ENCODE measurements at places on chromosomes 3 and 15. TPM values are rescaled to one million over a fixed set of nuclear protein-coding genes. Genes with fewer than 3 reads are reported as not detected.

DNA sequence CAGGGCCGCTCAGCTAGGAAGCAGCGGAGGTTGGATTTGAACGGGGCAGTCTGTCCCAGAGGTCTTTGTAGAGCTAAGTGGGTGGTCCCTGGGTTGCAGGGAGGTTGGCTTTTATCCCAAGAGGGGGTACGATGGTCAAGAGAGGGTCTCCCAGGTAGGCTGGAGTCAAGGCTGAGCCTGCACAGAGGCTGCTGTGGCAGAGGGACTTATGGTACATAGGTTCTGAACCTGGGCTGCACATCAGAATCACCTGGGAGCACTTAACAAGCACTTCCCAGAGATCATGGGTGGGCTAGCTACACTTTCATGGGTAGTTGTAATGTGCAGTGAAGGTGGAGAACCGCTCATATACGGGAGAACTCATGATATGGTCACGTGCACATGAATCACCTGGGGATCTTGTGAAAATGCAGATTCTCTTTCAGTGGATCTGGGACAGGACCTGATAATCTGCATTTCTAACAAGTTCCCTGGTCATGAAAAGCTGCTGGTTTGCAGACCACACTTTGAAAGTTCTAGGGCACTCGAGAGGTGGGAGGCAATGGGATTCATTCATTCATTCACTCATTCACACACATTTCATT, 2.9 kb upstream of the RASGRF1 start:
- no peak for DNase-seq

DNA sequence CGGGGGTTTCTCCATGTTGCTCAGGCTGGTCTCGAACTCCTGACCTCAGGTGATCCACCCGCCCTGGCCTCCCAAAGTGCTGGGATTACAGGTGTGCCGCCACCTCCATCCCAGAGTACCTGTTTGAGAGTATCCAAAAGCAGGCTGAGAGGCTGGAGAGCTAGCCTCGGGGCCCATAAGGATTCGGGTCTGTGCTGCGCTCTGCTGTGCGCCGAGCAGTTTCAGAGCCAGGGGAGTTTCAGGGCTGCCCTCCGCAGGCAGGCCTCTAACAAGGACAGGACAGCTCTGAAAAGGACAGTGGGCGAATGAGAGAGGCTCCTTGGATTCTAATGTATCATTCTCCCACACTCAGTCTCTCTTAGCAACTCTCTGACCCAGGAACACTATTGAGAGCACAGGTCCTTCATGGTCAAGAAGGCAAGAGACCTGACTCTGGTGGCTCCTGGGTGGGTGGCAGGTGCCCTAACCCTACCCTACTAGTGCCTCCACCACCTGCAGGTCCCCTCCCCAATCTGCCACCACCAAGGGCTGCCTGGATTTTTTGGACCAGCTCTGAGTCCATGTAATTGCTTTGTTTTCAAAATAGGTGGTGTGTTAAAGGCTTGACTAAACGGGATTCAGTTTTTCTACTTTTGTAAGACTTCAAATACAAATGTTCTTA, 27.8 kb downstream of the MAGEF1 start:
- no peak for DNase-seq

- DNase-seq: no peak
These were observed 161.0 kb upstream of the PFN2 start for GRCh38 chr3:150131663-150132062.

- DNase-seq: no peak
These were observed 2.1 kb downstream of the GHRL start for GRCh38 chr3:10290481-10291176.

DNA sequence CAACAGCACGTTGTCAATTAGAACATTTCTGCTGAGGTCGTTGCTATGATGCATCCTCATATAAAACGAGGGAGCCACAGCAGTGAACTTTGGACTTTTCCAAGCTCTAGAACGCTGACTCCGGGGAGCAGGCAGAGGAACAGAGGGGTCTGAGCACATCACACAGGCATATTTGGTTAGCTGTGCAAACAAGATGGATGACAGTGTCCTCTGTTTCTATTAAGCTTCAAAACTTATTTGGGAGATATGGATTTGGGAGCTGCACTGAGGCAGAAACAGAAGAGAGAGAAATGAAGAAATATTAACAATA, 278.0 kb upstream of the TBL1XR1 start:
- DNase-seq: no peak

GRCh38 chr3:18837137-18837755, 311.1 kb upstream of the KCNH8 start:
- DNase-seq: no peak

DNA sequence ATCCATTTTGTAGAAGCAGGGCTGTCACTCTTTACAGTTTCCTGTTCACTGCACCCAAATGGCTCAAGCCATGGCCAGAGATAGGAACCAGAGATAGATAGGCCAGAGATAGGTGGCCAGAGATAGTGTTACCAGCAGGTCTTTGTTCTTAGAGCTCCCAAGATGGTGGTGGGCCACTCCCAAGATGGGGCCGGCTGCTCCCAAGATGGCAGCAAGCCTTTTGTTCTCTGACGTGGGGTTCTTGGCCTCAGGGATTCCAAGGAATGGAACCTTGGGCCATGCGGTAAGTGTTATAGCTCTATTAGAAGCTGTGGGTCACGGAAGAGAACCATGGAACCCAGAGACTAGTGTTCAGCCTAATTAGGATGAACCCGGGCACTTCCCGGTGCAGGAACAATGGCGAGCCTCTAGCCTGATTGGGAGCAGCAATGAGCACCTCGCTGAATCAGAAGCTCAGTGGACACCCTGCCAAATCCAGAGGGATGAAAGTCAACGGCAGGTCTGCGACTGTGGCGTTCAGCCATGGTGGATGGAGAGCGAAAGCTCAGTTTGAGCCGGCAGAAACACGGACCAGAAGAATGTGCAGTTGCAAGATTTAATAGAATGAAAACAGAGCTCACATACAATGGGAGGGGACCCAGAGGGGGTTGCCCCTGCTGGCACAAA, 45.0 kb upstream of the CD96 start:
- no peak for DNase-seq

The NEO1 gene
- total RNA-seq: 52.4 TPM

The SNTN gene
- total RNA-seq: 0.30 TPM

The C3orf18 gene
- total RNA-seq: 20.4 TPM
